ENCODE measurements at places on chromosomes 5 and 9. TPM values are rescaled to one million over a fixed set of nuclear protein-coding genes. Genes with fewer than 3 reads are reported as not detected.

TMEM232 gene
- total RNA-seq = 1.0 TPM

LRRC19 gene
- total RNA-seq = not detected

CSNK1G3 gene
- 51.2 TPM for total RNA-seq

TRIM36 gene
- total RNA-seq = 0.12 TPM

Measured in cardiac ventricle fibroblast (primary cell).